ENCODE measurements at places on chromosomes 3 and 15.

DNA sequence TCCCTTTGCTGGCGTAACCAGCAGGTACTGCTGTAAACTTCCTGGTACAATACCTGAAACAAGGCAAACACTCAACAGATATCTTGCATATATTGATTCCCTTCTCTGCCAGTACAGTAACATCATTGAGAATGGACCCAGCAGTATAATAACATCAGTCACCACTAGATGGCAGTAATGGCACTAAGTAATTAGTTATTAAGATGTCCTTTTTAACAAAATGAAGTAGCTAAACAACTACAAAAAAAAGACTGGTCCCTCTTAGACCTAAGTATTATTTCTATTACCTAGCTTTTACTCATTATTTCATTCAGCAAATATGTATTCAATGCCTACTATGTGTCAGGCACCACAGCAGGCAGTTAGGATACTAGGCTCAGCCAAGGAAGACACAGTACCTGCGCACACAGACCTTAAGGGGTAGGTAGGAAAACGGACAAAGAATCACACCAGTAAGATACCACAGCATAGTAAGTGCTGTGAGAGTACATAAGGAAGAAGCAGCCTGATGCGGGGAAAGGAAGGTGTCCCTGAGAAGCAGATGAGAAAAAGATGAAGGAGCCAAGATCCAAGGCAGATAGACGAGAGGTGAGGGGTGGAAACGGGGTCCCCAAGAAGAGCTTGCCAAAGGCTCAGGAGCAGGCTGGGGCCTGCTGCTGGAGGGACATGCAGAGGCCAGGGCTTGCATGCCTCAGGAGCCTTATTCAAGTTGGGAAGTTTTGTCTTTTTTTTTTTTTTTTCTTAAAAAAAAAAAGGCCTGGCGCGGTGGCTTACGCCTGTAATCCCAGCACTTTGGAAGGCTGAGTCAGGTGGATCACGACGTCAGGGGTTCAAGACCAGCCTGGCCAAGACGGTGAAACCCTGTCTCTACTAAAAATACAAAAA is 102.7 kb upstream of the CHD2 start:
- no peak for DNase-seq

GRCh38 chr15:39685999-39686613 is 96.5 kb downstream of the FSIP1 start:
- DNase-seq = peak; percentile 24

- no peak for DNase-seq
These were observed 133.5 kb downstream of the LRRK1 start for GRCh38 chr15:101052681-101053121.

DNA sequence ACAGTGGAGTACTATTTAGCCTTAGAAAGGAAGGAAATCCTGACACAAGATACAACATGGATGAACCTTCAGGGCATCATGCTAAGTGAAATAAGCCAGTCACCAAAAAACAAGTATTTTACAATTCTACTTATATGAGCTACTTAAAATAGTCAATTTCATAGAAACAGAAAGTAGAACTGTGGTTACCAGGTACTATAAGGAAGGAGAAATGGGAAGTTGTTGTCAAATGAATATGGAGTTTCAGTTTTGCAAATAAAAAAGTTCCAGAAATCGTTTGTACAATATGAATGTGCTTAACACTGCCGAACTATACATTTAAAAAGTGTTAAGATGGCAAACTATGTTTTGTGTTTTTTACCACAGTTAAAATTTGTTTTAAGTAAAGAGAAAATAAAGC is 26.8 kb downstream of the TRANK1 start:
- no peak for DNase-seq

- DNase-seq = no peak
These were observed 159.6 kb upstream of the KCNH8 start for GRCh38 chr3:18988614-18989229.

DNA sequence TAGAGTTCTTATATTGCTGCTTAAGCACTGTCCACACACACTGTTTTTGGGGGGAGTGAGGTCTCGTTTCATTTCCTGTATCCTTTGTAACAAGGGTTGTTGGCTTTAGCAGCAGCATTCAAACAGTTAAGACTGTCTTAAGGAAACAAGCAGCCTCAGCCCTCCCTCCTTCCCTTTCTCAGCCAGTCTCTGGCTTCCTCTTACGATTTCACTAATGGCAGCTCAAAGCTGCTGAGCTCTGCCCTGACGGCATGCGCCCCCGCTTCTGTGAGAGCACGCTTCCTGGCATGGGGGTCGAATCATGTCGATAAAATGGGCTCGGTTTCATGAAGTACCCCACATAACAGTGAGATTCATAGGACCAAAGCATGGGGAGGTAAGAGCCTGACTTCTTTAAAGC is 105.0 kb downstream of the KLHL25 start:
- no peak for DNase-seq

DNA sequence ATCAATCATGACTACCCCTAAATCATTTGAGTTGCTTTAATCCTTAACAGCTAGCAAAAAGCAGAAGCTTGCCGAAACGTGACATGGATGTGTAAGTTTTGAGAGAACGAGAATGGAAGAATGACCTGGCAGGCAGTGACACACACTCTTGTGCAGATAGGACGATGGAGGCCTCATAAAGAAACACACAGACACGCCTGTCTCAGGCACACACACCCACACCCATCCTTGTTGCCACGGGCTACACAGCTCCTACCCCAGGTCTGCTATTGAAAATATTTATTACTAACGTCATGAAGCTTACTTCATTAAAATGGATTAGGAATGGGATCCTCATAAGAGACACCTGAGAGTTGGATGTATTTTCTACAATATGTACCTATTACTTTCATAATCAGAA is 8.5 kb downstream of the MYO5C start:
- DNase-seq = no peak

- no peak for DNase-seq
These were observed 11.4 kb upstream of the ATP2B2 start for GRCh38 chr3:10516544-10517452.

- no peak for DNase-seq
These were observed 61.9 kb downstream of the ISL2 start for GRCh38 chr15:76398317-76399104.

DNA sequence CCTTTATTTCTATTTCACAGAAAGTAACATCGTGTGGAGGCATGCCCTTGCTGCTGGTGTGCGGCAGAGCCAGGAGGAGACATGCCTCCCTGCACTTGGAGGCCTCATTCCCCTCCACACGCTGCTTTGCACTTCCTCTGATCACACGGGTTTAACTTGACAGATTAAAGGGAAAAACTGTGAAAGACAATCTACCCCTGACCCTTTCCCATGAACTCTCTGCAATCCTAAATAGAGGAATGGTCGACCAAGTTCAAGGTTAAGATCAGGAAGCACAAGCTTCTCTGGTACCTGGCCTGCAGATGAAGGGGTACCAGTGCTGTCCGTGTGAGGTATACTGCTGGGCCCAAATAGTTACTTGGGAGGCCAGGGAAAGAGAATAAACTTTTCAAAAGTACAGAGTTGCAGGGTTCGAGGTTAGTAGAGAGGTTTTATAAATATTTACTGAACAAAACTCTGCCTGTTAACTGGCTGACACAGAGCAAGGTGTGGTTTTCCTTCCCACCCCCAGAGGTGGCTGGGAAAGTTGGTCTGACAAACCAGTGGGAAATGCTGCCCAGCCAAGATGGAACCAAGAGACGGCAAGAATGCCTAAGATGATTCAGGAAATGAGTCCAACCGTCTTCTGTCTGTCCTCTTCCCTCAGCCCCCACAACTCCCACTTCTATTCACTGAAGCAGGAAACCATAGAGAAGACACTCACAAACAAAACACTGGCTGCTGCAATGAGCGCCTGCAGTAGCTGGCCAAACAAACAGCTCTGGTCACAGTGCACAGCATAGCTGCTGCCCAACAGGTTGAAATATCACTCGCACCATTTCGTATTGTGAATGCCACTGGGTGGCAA is 79.6 kb downstream of the IGF2BP2 start:
- DNase-seq = no peak

DNA sequence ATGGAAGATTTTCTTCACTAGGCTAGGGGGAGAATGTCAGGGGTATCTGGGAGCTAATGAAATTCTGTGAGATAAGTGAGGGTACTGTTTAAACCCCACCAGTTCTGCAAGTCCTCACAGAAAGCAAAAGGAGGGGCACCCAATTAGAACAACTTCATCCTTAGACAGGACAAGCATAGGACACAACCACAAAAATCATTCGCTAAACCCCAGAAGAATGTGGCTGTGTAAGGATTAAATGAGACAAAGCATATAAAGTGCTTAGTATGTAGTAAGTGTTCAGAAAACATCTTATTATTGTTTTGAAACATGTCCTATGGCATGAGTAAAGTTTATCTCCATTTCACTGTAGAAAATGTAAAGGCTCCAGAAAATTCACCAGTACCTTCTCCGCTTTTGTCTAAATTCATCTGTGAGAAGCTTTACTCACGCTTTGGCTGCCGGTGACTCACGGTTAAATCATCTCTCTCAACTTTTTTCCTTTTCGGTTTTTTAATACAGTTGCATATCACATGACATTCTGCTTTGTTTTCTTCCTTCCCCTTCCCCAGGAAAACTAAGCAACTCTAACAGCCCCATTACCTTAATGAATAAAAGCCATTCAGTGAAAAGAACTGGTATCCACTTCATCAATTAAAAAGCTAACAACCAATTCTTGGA is 1.7 kb downstream of the CLRN1 start:
- DNase-seq = peak; percentile 3

DNA sequence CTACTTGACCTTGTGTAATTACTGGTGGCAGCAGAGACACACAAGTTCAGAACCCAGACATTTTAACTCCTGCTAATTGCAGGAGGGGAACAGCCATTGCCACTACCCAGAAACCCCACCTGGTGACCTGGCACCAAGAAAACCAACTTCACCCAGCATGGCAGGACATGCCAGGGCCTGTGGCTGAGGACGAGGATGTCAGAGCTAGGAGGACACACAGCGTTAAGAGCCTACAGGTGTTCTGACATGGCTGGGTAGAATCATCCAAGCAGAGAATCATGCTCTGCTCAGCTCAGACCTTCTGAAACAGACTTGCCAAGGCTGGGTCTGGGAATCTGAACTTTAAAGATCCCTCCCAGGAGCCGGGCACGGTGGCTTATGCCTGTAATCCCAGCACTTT is 11.7 kb upstream of the SPATA12 start:
- DNase-seq = no peak

DNA sequence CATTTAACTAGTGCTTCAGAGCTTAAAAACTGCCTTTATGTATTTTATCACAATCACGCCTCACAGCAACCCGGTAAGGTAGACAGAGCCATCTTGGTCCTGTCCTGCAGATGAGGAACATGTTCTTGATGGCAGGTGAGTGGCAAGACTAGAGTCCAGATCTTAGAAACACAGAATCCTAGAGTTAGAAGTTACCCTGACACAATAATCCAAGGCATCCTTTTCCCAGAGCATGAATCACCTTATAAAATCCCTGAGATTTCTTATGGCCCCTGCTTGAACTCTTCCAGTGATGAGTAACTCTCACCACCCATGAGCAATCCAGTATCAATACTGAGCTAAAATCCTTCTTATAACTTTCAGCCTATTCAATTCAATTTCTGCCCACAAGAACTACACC is 16.9 kb downstream of the POPDC2 start:
- no peak for DNase-seq

GRCh38 chr15:69609176-69609575 is 156.6 kb downstream of the RPLP1 start:
- DNase-seq = no peak

- DNase-seq = no peak
These were observed 115.0 kb downstream of the CHST2 start for GRCh38 chr3:143234526-143234925.

GRCh38 chr3:65291448-65292125 is 603.8 kb upstream of the ADAMTS9 start:
- no peak for DNase-seq

GRCh38 chr3:193149998-193150397 is 91.0 kb upstream of the PLAAT1 start:
- no peak for DNase-seq

- DNase-seq = no peak
These were observed 216.9 kb upstream of the THBS1 start for GRCh38 chr15:39363761-39364586.

- DNase-seq = no peak
These were observed 261.9 kb upstream of the ICE2 start for GRCh38 chr15:60740787-60741354.

DNA sequence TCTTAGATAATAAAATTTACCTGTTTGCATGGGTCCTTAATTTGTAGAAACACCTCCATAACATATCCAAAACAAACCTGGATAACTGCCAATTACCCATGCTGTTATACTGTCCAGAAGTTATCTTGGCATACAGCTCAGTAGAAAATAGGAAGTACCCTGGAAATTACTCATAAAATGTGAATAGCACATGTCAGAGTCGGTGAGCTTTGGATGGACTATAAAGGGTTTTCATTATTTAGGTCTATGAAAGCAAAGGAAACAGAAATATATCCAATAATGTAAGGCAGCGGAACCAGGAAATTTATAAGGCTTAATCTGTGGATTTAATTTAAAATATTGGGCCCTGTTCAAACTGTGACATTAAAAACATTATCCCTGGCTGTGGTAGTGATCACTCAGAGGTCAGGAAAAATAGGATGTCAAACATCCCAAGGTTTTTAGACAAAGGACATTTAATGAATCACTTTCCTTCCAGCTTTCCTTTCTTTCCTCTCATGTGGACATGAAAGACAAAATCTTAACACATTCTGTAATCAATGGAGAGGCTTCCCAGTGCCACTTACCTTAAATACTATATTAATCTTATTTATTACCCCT is 459.0 kb upstream of the DPH6 start:
- no peak for DNase-seq

DNA sequence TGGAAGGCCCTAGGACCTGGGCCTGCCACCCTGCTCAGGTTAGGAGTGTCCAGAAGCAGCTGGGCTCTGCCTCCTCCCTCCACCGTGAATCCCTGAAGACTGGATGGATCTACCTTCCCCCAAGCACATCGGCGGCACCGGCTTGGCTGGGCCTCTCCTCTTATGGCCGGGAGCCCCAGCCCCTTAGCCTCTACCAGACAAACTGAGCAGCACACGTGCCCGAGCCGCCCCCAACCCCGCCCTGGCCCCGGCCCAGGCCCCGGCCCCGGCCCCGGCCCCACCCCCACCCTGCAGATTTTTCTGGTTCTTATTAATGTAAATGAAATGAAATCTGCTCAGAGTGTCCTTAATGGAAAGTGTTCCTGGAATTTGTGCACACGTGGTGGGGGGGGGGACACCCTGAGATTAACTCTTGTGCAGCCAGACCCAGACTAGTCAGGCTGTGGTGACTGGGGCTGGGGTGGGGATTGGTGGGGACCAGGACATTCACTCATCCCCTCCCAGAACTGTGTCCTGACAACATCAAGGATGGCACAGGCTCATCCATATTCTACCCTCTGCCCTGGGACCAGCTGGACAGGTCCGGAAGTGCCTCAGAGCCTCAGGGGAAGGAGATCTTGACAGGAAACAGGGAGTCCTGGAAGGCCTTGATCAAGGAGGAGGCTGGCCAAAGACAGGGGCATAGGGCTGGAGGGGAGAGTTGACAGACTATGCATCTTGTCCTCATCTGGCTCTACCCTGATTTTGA is 30.9 kb upstream of the SEMA3F start:
- no peak for DNase-seq

GRCh38 chr3:122405015-122405414 is 10.8 kb downstream of the WDR5B start:
- DNase-seq = no peak

Data from AG09319 (cell line).